Kasumi-1 (cell line): ENCODE measurements at places on chromosomes 2 and 18.

GRCh38 chr2:68995916-68996315 lies 17.1 kb upstream of the ANTXR1 start:
- no peak for DNase-seq

GRCh38 chr2:105431367-105432043 lies 32.7 kb upstream of the FHL2 start:
- no peak for DNase-seq

DNA sequence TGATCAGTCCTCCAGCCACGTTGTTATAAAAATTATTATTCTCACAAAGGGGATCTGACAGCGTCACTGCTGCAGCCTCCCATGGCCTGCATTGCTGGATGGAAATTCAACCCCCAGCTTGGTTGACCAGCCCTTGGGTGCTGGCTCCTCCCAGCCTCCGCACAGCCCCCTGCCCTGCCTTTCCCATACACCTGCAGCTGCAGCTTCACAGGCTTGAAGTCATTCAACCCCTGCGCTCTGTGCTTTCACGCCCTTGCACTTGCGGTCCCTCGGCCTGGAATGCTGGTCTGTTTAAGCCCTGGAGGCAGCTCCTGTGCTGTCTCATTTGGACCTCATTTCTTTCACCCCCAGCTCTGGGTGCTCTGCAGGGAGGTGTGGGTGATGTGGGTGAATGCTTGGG lies 860 bp upstream of the CD8A start:
- no peak for DNase-seq

GRCh38 chr2:178309541-178309940 lies 115.2 kb downstream of the OSBPL6 start:
- no peak for DNase-seq
